HFF-Myc (cell line): ENCODE measurements at places on chromosomes 4 and X.

GRCh38 chr4:8144359-8144758 lies 14.3 kb downstream of the ABLIM2 start:
- DNase-seq = no peak

- no peak for DNase-seq
These were observed 4.0 kb upstream of the GASK1B start for GRCh38 chr4:158176776-158177175.

GRCh38 chrX:153875391-153876111 lies 10.4 kb downstream of the L1CAM start:
- no peak for DNase-seq

DNA sequence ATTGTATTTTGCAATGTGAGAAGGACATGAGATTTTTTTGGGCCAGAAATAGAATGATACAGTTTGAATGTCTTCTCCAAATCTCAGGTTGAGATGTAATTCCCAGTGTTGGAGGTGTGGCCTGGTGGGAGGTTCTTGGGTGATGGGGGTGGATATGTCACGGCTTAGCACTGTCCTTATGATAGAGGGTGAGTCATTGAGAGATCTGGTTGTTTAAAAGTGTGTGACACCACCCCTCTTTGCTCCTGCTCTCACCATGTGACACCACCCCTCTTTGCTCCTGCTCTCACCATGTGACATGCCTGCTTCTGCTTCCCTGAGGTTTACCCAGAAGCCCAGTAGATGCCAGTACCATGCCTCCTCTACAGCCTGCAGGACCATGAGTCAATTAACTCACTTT lies 1226.9 kb downstream of the PCDH7 start:
- DNase-seq = no peak

GRCh38 chrX:108053218-108053617 lies 8.4 kb downstream of the VSIG1 start:
- DNase-seq = no peak
